ENCODE measurements at places on chromosomes 11 and 22.
A peak's percentile ranks its signal among the peaks of the same experiment; 100 is the strongest.

DNA sequence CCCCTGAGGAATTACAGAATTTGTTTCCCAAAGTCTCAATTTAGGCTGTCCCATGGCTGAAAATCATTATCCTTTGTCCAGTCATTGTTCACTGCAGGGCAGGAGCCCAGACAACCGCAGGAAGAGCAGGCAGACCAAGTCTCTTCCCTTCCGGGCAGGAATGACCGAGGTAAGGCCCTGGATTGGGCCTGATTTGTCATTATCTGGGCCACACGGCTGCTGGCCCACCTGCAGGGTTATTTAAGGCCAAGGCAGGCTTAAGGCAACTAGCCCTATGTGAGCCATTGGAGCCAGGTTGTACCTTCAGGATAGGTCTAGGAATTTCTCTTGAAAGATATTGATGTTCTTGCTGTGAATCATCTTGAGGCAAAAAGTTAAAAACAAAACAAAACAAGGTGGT lies 9.7 kb upstream of the IL10RA start:
- DNase-seq, result no peak

DNA sequence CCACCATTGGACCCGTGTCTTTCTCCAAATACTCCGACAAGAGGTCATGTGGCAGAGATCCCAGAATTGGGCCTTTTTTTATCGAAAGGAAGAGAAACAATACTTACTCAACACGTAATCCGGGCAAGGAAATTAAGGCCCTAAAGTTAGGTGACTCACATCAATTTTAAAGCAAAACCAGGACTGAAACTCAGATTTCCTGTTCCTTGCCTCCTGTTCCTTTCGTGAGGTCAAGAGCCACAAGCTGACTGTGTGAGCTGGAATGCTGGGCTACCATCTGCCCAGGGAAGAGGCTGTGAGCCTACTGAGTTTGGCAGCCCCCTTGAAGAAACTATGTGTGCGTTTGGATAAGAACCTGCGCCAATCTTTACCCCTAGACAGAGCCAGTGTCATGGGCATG lies 27.1 kb upstream of the MRGPRX2 start:
- no peak for DNase-seq

- DNase-seq, result no peak
These were observed 36.9 kb downstream of the GALNT18 start for GRCh38 chr11:11584937-11585336.

GRCh38 chr11:68980776-68981065 lies at the start of gene MRGPRD:
MRGPRD (minus strand) TSS chr11:68980986; CDS start chr11:68980986, 0 bp downstream.
- no peak for DNase-seq

DNA sequence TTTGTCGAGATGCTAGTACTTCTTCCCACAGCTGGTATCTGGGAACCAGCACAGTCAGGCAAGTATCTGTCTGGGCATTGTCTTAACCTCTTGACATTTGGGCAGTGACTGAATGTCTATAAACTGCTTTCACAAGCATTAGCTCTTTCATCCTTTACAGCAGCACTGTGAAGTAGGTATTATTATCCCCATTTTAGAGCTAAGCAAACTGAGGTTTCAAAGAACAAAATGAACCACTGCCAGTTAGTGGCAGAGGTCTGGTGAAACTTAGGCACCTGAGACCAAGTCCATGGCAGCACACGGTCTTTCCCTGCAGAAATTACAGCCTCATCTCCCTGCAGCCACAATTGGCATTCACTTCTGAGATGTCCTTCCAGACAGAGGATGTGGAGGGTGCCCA lies 111.0 kb upstream of the TBCEL start:
- DNase-seq, result no peak

- DNase-seq, result no peak
These were observed 27.3 kb downstream of the SYT7 start for GRCh38 chr11:61553373-61554171.

DNA sequence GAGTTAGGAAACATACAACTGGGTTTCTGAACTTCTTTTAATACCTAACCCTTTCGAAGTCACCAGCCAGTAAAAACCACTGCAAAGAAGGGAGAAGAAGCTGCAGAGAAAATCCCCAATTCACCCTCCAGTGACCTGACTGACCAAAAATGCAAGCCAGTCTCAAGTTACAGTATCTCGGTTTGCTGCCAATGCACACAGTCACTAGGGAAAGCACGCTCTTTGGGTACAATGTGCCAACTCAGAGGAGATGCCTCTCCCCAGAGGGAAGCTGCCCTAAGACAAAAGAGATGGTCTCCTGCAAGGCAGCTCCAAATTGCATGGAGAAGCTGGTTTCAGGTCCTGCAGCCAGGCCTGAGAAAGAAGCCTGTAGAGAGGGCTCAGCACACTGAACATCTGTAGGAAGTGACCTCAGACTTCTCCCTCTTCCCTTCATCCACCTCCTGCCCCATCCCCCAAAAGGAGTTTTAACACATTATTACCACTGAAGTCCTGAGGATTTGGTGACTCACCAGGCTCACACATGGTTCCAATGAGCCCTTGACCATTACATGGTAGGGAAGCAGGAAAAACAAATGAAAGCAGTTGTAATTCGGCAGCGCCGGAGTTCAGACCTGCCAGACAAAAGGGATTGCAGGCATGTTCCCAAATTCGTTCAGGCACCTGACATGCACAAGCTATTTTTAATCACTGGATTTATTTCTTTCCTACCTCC lies 90.1 kb downstream of the ETS1 start:
- peak; percentile 69 for DNase-seq

- no peak for DNase-seq
These were observed 938 bp downstream of the LAYN start for GRCh38 chr11:111541254-111542061.

DNA sequence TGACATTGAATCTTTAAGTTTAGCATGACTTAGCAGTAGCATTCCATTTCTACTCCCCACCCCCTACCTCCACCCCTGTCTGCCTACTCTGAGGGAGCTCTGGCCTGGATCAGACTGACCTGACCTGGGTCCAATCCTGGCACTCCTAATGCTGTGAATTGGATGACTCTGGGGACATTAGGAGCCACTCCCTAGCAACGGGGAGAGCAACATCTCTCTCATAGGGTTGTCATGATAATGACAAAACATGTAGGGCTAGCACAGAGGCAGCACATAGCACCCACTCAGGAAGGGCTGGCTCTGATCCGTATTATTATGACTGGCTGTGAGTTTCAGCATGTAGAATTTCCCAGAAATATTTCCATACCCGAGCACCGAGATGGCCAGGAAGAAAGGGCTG lies 40.5 kb downstream of the CABIN1 start:
- DNase-seq, result no peak

- no peak for DNase-seq
These were observed 114.6 kb upstream of the THY1 start for GRCh38 chr11:119537306-119538253.

- peak; percentile 55 for DNase-seq
These were observed 14.8 kb upstream of the RPS3 start for GRCh38 chr11:75384438-75385080.

DNA sequence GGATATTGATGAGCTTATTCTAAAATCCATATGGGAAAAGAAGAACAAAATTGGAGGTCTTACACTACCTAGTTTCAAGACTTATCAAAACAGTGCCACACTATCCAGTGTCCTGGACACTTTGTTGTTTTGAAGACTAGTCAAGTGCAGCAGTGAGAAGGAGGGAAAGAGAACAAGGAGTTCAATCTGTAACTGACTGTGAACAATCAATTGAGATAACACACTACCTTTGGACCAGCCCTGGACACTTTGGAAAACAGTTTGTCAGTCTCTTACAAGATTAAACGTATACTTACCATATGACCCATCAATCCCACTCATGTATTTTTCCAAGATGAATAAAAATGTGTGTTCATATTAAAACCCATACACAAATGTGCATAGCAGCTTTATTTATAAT lies 10.0 kb upstream of the CSTF3 start:
- no peak for DNase-seq

- no peak for DNase-seq
These were observed 47.0 kb downstream of the IGLL5 start for GRCh38 chr22:22934543-22935055.

GRCh38 chr11:68010090-68011041 lies at the start of gene ALDH3B1:
ALDH3B1 (plus strand) TSS chr11:68010327; CDS start chr11:68015298, 4,971 bp downstream.
- no peak for DNase-seq

- DNase-seq, result no peak
These were observed 505.6 kb upstream of the KIRREL3 start for GRCh38 chr11:127506126-127506525.

DNA sequence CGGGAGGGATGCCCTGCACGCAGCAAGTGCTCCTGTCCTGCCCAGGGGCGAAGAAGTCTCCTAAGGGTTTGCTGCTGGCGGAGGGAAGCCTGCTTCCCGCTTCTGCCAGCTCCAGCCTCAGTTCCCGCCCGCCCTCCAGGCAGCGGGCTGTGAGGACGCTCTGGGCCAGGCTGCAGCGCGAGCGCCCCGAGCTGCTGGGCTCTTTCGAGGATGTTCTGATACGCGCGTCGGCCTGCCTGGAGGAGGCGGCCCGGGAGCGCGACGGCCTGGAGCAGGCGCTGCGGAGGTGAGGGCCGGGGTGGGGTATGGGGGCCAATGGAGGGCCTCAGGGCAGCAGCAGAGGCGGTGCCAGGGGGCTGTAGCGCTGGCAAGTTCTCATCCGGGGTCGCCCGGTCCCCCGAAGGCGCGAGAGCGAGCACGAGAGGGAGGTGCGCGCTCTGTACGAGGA lies 2.2 kb downstream of the CRACR2B start:
- DNase-seq, result no peak

DNA sequence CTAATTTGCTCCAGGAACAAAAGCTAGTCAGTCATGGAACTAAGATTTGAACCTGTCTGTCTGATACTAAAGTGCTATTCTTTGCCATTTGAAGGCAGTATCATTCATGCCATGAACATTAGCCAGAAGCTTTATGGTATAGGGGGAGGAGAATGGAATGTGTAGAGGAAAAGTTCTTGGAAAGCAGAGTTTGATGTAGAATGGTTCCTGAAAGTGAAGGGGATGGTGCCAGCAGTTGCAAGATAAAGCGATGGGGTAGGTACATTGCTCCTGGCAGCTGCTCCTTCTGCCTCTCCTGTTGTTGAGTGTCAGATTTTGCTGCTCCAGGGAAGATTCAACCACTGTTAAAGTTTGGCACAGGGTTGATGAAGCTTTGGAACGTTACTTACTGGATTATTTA lies 53.4 kb downstream of the ARHGAP42 start:
- DNase-seq, result no peak

- no peak for DNase-seq
These were observed 171.4 kb upstream of the CTSC start for GRCh38 chr11:88508759-88509581.

DNA sequence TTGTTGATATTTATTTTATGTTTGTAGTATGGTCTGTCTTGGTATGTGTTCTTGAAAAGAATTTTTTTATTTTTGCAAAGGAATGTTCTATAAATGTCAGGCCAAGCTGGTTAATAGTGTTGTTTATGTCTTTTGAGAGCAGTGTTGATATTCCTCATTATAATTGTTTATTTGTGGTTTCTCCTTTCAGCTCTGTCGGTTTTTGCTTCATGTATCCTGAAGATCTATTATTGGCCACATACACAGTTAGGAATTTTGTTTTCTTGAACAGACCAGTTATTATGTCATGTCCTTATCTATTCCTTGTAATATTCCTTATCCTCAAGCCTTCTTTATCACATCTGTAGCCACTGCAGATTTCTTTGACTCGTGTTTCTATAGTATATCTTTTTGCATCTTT lies 56.5 kb downstream of the PDHX start:
- no peak for DNase-seq

- DNase-seq, result no peak
These were observed 83.6 kb downstream of the INSC start for GRCh38 chr11:15198284-15198683.

DNA sequence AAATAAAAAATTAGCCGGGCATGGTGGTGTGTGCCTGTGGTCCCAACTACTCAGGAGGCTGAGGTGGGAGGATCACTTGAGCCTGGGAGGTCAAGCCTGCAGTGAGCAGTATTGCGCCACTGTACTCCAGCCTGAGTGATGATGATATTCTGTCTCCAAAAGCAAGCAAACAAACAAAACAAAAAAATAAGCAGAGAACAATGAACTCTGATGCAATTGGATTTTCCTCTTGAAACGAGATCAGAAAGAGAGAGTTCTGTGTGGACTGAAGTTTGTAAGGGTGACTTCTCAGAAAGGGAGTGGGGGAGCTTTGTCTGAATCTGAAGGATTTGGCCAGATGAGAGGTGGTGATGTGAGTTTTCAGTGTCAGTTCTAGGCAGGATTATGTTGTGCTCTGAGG lies 6.0 kb upstream of the TMEM123 start:
- no peak for DNase-seq

DNA sequence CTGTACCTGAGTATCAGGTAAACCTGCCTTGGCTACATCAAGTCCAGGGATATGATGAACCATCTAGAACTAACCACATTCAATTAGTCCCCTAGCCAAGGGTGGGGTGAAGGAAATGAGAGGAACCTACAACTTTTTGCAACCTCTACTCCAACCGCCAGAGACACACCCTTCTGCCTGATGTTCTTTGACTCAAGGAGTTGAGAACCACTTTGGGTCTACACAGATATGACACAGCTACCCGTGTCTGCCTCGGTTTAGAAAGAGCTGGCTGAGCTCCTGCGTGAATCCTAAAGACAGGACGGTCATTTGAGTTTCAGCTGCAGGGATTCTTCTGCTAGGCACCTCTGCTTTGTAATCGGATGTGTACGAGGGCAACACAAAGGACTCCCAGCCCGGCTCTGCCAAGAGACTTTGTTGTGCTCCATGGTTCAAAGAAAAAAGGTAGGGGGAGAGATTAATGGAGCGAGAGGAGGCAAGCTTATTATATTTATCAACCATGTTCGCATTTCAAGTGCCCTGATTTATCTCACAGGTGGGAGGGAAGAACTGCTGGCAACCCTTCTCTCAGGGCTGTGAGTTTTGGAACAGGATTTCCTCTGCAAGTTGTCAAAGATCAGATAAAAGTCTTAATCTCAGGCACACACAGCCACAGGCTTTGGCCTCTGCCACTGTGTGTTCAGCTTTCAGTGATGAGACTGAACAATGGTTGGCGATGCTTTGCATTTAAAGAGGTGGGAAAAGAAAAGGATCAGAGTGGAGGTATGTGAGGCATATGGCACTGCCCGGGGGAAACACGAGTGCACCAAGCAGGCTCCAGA lies 35.1 kb downstream of the FLI1 start:
- DNase-seq, result no peak

DNA sequence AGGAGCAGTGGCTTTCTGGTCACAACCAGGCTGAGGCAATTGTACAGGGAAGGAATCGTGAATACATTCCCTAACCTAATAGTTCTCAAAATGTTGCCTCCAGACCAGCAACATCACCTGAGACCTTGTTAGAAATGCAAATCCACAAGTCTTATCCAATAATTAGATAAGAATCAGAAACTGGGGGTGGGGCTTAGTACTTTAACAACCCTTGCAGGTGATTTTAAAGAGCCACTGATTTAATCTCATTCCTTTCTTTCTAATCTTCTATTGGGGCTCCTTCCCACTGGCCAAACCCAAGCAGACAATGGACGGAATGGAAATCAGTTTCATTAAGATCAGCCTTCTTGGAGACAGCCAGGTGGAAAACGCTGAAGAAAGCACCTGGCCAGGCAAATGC lies 142.4 kb upstream of the DDI1 start:
- no peak for DNase-seq

DNA sequence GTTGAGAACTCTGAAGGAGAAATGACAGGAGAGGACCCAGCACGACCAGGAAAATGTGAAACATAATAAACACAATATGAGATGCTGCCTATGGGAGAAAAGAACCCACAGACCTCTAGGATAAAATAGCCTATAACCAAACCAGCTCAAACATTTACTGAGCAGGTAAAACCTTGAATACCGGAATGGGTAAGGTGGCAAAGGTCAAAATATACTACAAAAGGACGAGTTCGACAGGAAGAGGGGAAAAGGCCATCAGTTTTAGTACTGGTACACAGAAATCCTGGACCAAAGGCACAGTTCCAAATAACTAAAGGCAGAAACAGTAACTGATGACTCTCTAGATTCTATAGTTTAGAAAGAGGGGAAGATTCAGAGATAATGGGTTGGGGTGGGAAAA lies 96.3 kb downstream of the AMBRA1 start:
- no peak for DNase-seq
